Stimulated activated effector memory CD8-positive, alpha-beta T cell treated with anti-CD3 and anti-CD28 coated beads, Interleukin-12 subunit alpha, Interleukin-12 subunit beta, amount 100 ng/mL, for 72 hours (primary cell): ENCODE measurements at places on chromosomes 3 and 15.
A peak's percentile ranks its signal among the peaks of the same experiment; 100 is the strongest.

DNA sequence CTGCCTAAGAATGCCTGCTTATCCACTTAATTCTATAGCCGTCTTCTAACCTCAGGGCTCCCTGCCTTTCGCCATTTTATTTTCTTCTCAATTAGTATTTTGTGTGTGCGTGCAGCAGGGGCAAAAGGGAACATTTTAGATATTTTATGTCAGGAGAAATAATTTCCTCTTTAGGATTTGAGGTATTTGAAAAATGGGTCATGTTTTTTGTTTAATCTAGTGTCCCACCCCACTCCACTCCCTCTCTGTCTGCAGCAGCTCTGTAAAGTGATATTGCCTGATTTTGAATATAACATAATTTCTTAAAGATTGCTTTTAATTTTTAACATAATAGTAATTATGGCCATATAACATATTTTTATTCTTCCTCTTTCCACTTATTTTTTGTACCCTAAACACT is 593.2 kb upstream of the DPPA4 start:
- no peak for DNase-seq

DNA sequence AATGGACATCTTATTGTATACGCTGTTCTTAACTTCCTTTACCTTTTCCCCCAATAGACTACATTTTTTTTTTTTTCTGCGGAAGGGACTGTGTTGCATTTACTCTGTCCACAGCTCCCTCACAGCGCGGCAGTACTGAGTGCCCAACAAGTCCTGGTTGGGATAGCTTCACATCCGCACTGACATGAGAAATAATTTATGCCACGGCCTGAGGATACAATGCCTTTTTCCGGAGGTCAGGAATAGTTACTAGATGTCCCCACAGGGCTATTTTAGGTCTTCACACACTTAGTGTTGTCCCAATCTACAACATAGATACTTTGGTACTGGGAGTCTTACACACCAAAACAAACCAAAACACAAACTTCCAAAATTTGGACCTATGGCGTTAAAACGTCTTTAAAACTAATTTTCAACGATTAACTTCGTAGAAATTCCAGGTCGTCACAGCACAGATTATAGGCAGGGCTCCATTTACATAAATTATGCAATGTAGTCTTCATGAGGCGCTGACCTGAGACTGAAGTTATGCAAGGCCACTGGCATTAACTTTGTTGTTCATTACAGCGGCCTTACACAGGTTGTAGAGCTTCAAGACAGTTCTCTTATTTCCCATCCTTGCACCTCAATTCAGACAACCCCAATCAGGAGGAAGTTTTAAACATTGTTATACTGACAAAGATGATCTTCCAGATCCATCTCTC is 989 bp upstream of the PPIB start:
- no peak for DNase-seq

- DNase-seq: no peak
Observed at GRCh38 chr3:8186213-8186612, 315.4 kb upstream of the LMCD1 start.

- no peak for DNase-seq
Observed at GRCh38 chr3:182596676-182597410, 196.5 kb upstream of the ATP11B start.

- DNase-seq: no peak
Observed at GRCh38 chr3:24034464-24034863, 89.4 kb downstream of the NR1D2 start.

- DNase-seq: peak; percentile 66
Observed at GRCh38 chr3:71955240-71956068, 170.5 kb upstream of the PROK2 start.

DNA sequence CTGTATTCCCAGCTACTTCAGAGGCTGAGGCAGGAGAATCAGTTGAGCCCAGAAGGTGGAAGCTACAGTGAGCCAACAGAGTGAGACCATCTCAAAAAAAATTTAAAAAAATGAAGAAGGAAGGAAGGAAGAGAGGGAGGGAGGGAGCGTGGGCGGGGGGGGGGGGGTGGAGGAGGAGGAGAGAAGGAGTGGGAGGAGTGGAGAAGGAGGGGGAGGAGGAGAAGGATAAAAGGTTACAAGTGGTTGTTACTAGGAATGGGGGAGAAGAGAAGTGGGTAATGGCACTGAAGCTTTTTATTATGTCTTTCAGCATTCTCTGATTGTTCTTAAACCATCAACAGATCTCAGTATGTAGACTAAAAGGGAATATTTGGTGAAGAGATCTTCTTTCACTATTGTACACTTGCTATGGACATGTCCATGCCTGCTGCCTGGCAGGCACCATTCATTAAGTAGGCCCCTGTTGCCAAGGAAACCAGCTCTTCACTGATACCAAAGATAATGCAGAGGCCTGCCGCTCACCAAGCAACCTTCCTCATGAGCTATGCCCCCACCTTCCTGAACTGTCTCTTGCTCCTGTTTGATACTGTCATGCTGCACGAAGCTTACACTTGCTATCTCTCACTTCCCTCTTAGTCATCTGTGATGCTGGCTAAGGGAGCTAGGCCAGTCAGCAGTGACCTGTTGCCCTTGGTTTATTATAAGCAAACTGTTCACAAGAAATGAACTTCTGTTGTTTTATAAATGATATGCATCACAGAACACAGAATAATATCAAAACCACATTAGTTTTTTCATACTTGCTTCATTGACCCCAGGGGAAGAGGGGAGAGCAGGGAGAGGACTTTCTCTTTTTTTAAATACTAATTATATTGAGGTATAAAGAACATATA is 23.1 kb downstream of the EPM2AIP1 start:
- DNase-seq: no peak

DNA sequence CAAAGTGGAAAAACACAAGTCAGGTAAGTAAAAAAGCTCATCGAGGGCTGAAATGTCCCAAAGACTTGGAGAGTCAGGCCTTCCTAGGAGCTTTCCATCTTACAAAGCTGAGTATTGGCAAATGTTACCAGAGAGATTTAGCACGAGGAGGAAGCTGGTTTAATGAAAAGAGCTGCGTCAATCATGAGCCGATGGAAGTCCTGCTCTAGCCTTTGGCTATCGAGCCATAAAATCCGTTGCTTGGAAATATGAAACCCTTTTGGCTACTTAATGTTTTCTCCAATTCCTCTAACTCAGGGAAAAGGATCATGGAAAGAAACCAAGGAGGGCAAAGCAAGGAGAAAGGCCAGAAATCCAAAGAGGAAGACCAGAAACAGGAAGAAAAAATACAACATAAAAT is 1074.6 kb downstream of the FHIT start:
- DNase-seq: no peak

- no peak for DNase-seq
Observed at GRCh38 chr3:52068055-52068571, 11.7 kb upstream of the DUSP7 start.

DNA sequence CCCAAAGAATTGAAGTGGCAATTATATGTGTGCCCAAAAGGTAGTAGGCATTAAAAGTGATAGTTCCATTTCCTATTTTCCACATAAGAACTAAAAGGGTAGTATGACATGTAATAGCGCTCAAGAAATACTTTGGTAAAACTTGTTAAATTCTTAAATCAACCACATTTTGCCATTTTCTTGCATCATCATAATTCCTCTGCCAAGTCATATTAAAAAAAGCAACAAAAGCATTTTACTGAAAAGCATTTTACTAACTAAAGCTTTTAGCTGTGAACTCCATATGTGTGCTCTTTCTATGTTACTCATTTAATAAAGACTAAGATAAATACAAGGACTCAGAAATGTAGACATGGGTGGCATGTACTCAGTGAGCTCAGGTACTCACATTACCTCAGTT is 70.1 kb downstream of the GPR160 start:
- no peak for DNase-seq
